HuH-7.5 (cell line): ENCODE measurements at places on chromosomes 16 and 17.

DNA sequence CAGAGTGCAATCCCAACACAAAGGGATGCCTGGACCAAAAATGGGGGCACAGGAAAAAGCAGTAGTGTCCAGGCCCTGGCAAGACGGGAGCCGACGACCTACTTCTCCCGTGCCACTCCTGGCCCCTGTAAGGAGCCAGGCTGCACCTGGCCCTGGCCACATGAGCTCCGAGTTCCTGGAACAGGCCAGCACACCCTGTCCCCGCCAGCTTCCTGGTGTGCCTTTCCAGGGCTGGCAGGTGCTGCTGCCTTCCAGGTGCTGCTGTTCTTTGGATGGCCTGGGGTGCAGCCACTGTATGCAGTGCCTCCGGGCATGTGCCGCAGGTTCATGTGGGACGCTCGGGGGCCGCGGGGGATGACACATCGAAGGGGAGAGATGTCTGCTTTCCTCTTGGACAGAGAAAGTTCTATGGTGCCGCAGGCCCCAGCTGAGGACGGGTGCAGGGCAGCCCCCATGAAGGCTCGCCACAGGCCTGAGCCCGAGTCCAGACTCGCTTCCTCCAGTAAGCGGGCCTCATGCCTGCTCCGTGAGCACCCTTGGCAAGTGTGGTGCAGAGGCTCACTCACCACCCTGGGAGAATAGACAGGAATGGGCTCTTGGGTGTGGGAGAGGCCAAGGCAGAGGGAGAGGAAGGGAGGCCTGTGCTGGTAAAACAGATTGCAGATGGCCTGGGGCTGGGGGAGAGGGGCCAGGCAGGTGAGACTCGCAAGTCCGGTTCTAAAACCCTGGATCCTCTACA is 54.7 kb upstream of the FASN start:
- DNase-seq = no peak

DNA sequence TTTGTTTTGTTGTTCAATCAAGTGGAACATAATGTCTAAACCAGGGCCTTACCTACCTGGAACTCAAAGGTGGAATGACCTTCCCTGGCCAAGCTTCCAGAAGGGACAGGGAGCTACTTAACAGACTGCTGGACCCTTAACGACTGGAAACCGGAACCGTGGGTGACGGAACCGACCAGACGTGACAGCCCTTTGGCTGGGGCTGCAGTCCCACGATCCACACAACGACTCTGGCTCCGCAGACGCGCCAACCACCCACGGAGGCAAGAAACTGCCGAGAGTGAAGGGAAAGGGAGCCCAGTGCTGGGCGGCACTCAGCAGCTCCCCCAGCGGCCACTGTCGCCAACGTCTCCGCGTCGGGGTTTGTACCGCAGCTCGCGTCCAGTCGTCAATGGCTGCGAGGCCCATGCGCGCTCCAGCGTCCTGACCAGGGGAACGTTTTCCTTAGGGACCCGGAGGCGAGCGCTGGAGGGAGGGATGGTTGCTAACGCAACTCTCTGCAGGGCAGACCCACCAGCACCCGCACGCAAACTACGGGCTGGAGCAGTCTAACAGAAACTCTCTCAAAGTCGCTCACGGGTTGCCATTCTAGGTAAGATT is 5.5 kb upstream of the KIF22 start:
- DNase-seq = no peak

DNA sequence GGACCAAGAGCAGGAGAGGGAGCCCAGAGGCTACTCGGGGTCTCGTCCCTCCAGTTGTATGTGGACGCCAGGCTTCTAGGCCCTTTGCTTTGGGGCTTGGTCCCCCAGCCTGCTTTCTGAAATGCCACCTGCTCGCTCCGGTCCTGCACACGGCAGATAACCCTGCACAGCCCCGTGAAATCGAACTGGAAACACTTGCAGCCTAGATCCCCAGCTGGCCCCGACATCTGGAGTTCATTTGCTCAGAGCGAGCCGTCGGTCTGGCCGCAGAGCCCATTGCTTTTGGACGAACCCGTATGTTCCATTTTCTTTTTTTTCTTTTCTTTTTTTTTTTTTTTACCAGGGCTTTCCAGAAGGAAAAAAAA is 22.9 kb downstream of the C1QTNF1 start:
- DNase-seq = no peak

DNA sequence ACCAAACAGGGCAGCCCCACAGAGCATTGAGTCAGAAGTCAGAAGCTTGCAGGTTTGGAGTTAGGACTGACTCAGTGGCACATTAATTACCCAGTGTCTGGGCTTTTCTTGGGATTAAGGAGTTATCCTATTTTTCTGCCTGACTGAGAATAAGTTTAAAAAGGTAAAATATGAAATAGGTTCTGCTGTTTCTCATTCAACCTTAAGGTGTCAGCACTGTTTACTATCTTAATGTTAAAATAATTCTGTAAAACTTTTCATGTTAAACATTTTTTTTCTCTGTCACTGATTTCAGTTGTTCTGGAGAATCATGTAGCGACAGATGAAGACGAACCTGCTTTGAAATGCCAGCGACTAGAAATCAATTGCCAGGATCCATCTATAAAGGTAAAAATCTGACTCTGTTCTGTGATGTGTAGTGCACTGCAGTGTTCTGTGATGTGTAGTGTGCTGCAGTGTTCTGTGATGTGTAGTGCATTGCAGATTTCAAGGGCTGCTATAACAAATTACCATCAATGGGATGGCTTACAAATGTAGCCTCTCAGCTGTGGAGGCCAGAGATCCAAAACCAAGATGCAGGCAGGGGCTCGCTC is 128.0 kb downstream of the LAT start:
- DNase-seq = no peak

GRCh38 chr16:84270071-84270470 is 24.6 kb upstream of the WFDC1 start:
- no peak for DNase-seq

DNA sequence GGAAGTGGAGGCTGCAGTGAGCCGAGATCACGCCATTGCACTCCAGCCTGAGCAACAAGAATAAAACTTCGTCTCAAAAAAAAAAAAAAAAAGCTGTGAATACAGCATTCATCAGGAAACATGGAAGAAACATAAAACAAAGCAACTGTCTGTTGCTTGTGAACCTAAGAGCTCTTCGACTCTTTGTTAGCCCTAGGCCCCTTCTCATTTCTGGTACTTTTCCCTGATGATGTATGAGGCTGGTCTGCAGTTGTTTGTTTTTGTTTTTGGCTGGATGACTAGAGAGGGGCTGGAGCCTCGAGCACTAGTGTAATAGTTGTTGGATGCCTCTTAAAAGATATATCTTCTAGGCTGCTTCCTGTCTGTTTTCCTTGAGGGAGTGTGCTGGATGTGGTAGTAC is 113.5 kb downstream of the MAP2K6 start:
- DNase-seq = no peak

DNA sequence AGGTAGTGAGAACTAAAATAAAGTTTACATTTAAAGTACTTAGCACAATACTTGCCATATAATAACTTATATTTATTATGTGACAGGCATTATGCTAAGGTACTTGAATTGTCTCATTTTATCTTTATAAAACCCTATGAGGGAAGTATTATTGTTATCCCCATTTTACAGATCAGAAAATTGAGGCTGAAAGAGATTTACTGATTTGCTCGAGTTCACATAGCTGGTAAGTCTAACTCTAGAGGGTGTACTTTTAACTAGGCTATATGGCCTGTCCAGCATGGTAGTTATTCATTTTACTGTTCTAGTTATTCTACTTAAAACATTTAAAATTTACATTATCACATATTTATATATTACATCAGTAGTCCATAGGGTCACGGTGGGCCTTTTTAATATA is 113.3 kb upstream of the RBL2 start:
- no peak for DNase-seq

DNA sequence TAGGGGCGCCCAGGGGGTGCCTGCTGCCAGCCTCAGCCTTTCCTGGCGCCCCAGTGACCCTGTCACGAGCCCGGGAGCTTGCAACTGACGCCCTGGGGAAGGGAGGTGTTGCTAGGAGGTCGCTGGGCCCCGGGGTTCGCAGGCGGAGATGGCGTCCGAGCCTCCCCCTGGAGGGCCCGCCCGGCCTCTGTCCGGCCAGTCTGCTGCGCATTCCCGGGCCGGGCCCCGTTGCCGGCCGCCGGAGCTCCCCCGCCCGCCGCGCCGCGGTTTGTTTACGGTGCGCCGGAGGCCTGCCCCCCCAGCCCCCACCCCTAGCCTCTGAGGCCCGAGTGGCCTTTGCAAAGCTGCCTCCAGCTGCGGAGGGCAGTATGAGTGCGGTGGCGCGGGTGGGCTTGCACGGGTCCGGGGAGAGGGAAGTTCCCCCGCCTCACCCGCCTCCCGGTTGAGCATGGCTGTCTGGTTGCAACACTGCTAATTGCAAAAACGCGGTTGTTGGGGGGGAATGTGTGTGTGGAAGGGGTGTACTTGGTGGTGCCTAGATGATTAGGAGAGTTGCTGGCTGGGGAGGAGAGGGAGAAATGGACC is 514 bp downstream of the THRA start:
- DNase-seq = peak; percentile 54

DNA sequence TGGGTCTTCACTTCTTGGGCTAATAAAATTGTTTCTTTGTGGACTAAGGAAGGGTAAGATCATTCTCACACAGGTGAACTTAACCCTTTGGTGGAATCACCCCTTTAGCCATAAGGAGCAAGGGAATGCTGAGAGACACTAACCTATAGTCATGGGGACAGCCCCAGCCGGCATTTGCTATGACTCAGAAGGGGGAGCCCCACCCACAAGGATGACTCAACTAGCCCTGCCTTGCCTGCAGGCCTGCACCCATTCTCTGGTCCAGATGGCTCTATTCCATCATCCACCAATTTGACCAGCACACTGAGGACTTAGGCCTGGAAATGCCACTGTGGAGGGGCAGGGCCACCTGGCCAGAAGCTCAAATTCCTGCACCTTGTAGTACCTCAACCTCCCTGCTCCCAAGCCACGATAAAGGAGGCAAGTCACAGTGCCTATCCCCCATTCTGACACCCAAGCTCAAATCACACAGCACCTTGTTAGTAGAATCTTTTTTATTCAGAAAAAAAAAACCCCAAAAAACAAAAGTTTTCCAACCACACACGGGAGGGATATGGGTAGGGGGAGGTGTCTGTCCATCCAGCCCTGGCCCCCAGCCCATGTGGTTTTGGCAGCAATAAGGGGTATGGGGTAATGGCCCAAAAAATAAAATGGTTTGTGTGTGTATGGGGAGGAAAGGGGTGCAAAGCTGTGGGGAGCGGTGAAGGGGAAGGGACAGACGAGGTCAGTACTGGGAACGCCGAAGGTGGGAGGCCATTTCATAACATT is 3.0 kb downstream of the PFN1 start:
- DNase-seq = no peak

DNA sequence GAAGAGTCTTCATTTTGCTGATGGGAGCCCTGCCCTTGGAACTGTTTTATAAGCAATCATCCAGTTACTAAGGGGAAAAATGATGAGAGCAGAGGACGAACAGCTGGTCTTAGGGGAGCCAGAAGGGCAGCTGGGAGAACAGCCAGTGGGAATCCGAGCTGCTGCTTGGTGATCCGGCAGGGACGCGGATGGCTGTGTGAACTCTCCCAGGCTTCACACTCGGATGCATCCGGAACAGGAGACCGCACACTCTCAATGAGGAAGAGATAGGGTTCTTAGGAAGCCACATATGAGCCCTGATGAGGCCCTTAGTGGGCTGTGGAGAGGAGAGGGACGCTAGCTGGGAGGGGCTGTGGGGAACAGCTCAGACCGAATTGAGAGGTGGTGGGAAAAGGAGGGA is 5.0 kb upstream of the CACNG5 start:
- no peak for DNase-seq

DNA sequence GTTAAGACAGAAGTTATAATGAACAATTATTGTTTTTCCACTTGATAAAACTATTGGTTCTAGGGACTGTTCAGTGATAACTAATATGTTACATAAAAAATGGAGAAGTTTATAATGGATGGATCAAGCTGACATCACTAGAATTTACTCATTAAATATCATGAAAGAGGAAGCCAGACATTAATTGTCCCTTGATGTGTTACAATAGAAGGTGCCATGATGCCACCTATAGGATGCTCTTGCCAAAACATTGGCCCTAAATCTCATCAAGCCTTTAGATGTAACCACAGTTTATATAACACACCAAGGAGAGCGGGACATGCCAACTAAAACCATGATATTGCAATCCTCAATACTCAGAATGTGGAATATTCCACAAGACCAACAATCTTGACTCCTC is 147.9 kb upstream of the MON1B start:
- DNase-seq = peak; percentile 14

DNA sequence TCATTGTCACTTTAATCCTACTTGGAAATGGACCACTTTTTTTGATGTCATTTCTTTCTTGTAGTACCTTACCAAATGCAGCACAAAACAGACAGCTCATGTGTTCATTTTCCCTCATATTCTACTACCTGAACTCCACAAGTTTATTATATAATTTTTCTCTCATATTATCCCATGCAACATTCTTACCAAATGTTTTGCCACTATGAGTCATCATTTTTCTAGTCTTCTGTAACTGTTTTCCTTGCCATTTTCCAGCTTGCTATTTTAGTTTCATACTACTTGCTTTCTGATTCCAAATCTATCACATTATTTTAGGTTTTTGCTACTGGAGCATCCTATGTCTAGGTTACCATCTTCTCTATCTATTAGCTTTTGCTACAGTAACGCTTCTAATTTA is 332.7 kb downstream of the ZFHX3 start:
- DNase-seq = no peak

DNA sequence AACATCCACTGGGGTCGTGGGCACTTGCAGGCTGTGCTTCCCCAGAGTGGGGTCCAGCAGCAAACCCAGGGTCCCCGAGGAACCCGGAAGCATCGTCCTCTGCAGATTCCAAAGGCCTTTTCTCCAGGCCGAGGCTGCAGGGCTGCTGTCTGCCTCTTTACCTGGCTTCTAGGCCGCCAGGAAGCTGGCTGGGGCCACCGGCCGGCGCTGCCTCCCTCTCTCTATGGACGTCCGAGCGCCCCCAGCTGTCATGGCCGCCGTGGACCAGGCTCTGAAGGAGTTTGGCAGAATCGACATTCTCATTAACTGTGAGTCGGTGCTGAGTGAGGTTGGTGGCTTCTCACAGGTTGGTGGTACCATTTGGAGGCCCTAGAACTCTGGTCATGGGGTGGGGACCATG is 5.6 kb downstream of the DECR2 start:
- DNase-seq = no peak

DNA sequence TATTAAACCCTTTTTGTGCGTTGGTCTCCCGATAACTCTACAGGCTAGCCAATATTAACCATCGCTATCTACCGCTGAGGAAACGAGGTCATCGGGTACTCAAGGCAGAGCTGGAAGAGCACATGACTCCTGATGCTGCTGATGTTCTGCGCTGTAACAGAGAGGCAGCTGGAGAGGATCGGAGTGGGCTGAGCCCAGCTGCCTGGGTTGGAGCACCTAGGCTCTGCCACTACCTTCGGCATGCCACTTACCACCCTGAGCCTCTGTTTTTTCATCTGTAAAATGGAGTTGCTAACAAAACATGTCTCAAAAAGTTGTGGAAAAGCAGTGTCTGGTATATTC is 432 bp upstream of the SLC46A1 start:
- DNase-seq = no peak
